ENCODE measurements at places on chromosomes 3 and 15.

DNA sequence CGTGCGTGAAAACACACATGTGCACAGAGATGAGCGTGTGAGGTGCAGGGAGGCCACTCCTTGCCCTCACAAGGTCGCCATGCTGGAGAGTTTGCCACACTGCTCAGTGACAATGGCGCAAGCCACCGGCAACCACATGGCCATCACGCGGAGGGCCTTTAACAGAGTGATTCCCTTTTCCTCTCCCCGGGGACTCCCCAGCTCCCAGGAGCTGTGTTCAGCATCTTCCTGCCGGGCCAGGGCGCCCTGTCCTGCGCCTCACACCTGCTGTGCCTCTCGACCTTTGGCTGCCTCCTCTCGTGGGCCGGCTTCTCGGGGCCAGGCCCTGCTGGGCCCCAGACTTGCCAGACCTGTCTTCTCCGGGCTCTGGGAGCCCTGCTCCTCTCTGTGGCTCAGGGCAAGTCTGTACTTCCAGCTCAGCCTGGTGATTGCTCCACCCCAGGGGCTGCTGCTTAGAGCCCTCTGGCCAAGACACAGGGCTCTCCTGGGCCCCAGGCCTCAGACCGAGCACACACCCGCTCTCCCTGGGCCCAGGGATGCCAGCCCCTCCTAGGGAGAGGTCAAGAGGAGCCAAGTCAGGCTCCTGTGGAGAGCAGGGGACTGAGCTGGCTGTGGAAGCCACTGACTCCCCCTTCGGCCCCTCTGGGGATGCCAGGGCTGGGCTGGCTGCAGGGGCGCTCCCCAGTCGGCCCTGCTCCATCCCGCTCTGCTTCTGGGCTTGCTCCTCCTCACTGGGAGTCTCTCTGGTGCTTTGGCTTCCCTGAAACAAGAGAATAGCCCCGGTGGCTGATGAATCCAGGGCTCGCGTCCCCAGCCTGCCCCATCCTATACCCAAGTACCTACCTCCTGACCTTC is 5.6 kb downstream of the CCDC9B start:
- no peak for DNase-seq

DNA sequence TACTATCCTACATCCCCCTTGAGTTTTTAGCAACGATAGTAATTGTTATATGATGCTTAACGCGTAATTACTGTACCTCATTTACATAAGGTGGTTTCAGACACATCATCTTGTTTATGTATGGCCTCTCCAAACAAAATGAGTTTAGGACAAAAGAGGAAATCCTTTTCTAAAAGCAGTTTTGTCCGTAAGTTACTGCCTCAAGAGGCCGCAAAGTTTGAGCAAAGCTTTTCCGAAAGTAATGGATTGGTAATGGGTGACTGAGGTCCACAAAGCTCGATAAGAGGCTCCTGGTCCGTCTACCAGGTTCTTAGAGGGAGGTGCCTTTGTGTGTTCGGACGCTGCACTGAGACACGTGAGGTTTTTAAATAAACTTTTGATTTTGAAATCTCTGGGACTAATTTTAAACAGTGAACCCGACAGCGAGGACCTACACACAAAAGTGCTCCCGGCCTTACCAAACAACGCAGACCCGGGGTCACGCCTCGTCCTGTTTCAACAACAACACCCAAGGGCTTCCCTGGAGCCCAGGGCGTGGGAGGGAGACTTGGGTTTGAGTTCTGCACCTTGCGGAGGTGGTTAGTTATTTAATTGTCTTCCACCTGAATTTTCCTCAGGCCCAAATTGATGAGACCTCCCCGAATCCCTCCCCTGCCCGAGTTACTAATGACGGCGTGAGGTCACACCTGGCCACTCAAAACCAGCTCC is 456 bp upstream of the C15orf61 start:
- DNase-seq, result no peak

GRCh38 chr15:89105147-89105546 is 16.9 kb downstream of the ABHD2 start:
- no peak for DNase-seq

- DNase-seq, result no peak
Measured at GRCh38 chr15:101799665-101800064, 3.6 kb upstream of the OR4F6 start.

GRCh38 chr3:160545504-160545871 is 19.9 kb downstream of the KPNA4 start:
- no peak for DNase-seq

GRCh38 chr3:141401095-141401494 is 32.8 kb downstream of the ZBTB38 start:
- no peak for DNase-seq

GRCh38 chr3:7950890-7951289 is 550.7 kb upstream of the LMCD1 start:
- DNase-seq, result no peak

DNA sequence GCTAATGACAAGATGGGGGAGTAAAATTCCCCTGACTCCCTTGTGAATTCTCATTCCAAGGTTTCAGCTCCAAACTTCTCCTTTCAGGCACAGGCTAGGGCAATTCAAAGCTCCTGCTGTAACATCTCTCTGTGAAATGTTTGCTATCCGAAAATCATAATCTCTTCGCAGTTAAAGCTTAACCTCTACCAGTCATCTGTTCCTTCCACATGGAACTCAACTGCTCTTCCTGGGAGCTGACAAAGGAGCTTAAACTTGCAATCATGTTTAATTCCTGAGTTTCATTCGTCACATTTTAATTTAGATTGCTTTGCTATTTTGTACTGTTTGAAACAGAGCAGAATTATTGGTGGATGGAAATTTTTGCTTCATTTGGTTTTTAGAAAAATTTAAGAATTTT is 328.6 kb downstream of the AGBL1 start:
- no peak for DNase-seq

- DNase-seq, result no peak
Measured at GRCh38 chr3:169246158-169246557, 417.4 kb downstream of the MECOM start.

GRCh38 chr3:53795789-53796560 is 50.2 kb downstream of the CHDH start:
- no peak for DNase-seq

GRCh38 chr15:51367322-51367976 is 26.0 kb downstream of the GLDN start:
- DNase-seq, result no peak

- DNase-seq, result no peak
Measured at GRCh38 chr3:63992516-63993209, 30.6 kb downstream of the PSMD6 start.

DNA sequence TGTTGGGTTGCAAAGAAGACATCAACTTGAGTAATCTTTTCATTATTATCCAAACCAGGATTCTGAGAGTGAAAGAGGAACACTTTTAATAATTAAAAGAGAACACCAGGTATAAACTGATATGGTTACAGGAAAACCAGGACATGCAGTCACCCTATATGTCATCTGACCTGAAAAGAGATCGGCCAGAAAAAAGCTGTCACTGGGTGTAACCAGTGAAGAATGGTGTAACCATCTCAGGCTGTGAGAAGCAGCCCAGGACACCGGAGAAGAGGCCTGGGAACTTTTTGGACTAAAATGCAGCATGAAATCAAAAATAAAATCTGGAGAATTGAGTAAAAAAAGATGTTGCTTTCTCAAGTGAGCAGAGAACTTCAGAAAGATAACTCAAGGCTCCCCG is 10.1 kb upstream of the CCDC80 start:
- no peak for DNase-seq

DNA sequence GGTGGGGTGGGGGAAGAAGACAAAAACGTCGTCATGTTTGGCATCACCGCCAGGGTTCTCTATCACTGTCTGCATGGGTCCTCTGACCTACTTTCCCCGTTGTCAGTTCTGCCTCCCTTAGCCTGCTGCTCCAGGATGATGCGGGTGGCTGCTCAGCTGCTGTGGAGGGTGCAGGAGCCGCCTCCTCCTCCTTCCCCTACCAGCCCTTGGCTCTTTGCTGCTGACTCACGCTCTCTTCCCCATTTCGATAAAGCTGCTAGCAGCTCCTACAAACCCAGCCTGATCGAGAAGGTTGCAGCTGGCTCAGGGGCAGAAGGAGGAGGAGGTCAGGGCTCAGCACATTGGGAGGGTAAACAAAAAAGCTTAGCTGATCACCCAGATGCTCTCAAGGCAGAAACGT is 49.5 kb upstream of the SEC13 start:
- no peak for DNase-seq

DNA sequence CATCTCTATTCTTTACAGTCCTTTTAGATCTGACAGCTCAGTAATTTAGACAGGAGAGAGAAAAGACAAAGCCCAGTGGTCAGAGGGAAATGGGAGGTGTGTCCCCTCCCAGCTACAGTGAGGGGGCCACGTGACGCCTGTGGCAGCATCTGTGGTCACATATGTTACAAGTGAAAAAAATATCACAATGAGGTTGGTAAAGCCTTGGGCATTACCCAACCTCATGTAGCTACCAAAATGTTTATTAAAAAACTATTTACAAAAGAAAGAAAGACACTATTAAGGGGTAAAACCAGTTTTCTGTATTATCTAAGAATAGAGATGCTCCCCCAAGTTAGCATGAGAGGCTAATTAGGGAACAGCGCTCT is 42.9 kb upstream of the PLCL2 start:
- peak; percentile 56 for DNase-seq

DNA sequence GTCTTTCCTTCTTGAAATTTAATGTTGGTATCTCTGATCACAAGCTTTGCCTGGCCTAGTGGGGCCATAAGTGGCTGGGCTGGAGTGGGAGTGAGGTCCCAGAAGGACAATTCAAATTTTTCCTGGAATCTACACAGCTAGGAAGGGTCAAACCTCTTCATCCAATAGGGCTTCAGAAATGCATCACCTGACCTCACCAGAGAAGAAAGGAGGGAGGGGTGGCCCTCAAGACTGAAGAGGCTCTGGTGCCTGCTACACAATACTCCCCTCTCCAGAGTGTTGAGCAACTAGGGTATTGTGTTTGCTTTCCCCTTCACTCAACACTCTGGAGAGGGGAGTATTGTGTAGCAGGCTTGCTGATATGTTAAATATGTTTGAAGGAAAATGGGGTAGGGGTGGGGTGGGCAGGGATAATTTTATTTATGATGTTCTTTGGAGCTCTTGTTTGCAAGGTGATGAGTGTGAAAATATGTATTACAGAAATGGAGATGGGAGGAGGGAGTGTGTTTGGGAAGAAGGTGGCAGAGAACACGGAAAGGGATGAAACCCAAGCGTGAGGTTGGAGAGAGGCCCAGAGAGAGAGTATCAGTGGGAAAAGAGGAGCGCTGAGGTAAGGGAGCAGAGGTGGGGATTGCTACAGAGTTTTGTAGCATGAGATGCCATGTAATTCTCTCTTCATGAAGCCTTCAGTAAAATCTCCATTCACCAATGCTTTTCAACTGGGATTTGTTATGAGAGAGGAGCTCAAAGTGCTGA is 5.7 kb upstream of the KLHL24 start:
- no peak for DNase-seq

DNA sequence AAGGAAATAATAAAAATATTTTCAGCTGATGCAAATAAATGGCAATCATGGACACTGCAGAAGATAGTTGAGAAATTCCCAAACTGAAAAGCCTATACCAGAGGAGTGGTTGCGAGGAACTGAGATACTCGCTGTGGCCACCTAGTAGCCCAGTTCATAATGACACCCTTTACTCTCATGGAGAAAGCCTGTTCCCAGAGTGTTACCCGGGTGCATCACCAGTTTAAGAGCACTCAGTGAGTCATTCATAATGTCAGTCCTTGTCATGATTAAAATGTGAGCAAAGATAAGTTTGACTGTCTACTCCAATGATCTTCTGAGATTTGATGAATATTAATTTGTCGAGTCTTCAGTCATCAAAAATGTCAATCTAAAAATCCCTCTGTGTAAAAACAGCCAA is 138.4 kb upstream of the LRRC3B start:
- DNase-seq, result no peak

- no peak for DNase-seq
Measured at GRCh38 chr3:151196434-151196833, 6.6 kb downstream of the GPR171 start.

DNA sequence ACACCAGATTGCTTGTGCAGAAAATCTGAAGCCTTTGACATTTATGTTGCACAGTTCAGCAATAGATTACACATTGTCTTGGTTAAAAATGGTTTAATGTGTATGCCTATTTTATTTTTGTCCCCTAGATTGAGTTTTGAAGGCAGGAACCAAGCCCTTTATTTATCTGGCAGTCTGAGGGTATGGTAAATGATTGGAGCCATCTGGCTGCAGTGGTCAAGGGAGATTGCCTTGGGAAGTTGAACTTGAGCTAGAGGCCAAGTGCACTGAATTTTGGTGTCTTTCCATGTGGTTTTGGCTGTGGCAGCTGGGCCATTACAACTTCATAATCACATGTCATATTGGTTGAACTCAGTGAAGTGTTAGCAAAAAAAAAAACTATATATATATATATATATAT is 248.7 kb upstream of the C2CD4B start:
- no peak for DNase-seq

DNA sequence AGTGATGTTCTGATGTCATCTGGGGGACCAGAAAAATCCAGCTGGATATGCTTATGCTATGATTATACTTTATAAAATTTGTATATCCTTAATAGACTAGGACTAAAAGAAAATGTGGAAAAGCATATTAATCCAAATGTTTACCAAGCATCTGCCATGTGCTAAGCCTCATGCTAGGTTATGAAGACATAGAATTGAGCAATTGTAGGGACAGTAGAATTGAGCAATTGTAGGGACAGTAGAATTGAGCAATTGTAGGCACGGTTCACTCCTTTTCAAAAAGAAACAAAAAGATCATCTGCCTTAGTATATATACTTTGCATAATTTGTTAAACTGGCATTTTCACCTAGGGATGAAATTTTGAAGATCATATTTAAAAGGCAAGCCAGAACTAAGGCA is 18.3 kb downstream of the ABHD5 start:
- no peak for DNase-seq

- DNase-seq, result no peak
Measured at GRCh38 chr3:116886202-116886893, 176.8 kb downstream of the TUSC7 start.

GRCh38 chr3:39705351-39705900 is 104.0 kb upstream of the MYRIP start:
- no peak for DNase-seq

DNA sequence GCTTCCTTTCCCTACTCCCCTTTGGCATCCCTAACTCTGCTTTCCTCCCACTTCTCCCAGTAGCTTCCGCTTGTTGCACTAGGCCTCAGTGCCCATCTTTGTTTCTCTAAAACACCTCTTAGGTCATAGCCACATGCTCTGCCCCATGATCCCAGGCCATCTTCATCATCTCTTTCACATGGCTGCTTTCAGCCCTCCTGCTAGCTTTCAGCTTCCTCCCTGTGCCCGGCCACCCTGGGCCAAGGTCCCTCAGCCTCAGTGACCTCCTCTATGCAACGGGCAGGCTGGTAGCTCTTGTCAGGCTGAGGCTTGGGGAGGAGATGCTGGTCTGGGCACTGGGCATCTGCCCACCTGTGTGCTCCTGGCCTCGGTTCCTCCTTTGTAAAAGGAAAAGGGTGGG is 2.3 kb downstream of the PLEKHO2 start:
- DNase-seq, result no peak

GRCh38 chr15:101517504-101517903 is 28.0 kb upstream of the PCSK6 start:
- no peak for DNase-seq
